ENCODE measurements at places on chromosomes 3 and 15.

- no peak for DNase-seq
Observed at GRCh38 chr3:112293368-112294321, at the start of gene SLC9C1. Gene SLC9C1, minus strand, starts transcription at chr3:112294216. Its CDS starts 7,425 bp downstream, at chr3:112286791.

DNA sequence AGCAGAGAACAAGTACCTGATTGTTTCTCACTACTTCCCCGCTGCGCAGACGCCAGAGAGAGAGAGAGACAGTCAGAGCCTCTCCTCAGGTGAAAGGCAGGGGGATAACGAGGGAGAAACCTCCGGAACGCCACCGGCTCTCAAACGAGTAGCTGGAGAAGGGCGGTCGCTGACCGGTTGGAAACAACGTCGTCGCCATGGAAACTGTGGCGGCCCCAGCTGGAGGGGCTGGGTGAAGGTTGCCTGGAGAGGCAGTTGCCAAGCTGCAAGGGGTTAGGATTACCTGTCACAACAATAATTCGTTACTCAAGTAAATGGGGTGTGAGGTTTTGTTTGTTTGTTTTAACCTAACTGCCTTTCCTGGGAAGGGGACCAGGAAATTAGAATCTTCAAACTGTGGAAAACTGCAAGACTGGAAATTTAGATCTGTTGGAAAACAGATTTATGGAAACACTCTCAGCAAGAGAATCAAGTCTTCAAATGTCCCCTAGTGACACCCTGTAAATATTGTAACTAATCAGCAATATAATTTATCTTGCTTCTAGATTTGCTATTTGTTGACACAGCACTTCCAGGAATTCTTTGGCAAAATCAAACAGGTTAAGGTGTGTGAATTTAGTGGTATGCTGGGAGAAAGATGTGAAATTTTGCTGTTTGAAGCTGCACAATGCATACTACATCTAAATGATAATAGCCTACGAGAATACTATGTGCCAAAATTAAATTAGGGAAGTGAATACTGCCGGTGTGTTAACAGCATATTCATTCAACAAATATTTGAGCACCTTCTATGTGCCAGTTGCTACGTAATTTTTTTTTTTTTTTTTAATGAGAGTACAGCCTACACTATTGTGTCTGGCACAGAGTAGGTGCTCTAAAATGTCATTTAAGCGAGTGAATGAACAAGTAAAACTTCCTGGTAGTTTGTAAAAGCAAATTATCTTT, at the start of gene DNAH12:
Gene DNAH12, minus strand, starts transcription at position 164 of the 945 bp plus-strand sequence. CDS start 1,474 bp downstream, outside the sequence.
- DNase-seq = no peak

DNA sequence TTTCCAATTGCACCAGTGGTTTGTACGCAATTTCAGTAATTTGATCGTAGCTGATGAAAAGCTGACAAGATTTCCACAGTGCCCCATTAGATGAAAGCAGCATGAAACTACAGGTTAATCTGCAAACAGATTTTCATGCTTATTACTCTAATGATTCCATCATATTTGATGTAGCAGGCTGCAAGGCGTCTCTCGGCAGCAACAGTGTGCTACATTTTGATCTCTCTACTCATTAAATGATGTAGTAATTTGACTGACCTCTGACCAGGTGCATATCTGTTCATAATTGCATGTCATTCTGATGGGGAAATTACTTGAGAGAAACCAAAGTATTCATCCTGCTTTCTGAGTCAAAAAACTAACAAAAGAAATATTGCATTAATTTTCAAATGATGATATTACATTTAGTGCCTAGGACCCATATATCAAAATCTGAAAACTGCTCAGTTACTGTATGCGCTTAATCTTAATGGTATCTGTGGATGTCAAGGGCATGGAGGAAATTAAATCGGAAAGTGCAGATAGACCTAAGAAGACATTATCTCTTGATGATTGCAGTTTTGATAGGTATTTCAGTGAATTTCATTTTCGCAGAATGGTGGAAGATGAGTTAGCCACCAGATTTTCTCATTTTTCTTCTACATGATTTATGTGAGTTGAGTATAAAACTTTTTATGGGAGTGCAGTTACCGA, 198.5 kb downstream of the RSRC1 start:
- no peak for DNase-seq

- DNase-seq = no peak
Observed at GRCh38 chr3:27930052-27930602, 208.0 kb upstream of the EOMES start.

- DNase-seq = no peak
Observed at GRCh38 chr3:82643948-82644347, 882.5 kb upstream of the GBE1 start.

DNA sequence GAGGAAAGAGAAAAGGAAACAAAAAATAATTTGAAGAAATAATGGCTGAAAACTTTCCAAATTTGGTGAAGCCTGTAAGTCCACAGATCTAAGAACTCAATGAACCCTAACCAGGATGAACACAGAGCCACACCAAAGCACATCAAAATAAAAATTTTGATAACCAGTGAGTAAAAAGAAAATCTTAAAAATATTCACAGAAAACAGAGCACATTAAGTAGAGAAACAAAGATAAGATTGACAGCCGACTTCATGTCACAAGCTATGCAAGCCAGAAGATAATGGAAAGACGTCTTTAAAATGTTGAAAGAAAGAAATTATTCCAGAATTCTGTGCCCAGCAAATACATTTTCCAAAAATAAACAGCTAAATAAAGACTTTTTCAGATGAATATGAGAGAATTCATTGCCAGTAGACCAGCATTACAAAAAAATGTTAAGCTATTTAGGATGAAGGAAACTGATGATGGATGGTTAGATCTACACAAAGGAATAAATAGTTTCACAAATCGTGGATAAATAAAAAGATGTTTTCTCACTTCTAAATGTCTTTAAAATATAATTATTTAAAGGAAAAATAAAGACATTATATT, 140.2 kb upstream of the SKOR1 start:
- DNase-seq = no peak

DNA sequence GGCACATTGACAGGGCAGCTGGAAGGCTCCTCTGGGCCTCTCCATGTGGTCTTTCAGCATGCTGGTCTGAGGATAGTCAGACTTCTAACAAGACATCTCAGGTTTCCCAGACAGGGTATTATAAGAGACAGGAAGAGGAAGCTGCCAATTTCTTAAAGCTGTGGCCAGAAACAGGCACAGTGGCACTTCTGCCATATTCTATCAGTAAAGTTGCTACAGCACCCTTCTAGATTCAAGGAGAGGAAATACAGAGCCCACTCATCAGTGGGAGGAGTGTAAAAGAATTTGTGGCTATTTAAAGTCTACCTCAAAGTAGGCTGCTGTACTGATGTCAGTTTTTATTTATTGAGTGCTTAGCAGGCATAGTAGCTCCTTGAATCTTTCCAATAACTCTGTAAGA, 55.5 kb downstream of the BTD start:
- no peak for DNase-seq

GRCh38 chr15:57816599-57816998, 110.1 kb downstream of the POLR2M start:
- DNase-seq = no peak

DNA sequence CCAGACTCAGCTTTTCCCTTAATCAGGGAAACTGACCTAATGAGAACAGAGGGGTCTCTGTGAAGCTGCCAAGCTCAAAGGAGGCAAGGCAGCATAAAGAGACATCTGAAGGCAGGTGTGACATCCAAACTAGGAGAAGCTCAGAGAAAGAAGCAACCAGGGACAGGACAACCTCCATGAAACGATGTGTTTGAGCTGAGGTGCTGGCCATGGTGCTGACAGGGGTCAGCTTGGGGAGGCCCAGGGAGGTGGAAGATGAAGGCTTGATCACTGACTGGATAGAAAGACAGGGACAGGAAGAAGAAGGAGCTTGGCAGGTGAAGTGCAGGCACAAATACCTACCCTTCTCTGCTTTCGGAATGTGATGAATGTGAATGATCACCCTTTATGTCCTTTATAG, 179.5 kb upstream of the NSMCE3 start:
- no peak for DNase-seq

DNA sequence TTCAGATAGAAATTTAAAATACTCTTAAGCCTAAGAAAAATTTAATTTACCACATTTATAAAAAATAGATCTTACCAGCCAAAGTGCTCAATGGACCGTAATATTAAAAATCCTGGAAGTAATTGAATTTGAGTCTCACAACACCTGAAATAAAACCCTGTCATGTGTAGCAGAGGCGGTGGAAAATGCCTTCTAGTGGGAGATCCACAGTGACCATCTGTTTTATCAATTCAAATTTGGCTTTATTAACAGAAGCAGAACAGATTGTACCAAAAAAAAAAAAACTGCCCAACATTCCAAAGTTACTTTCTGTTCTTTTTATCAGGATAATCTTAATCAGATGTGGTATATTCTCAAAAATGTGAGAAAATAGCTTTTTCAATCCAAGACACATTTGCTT, 71.7 kb downstream of the DMXL2 start:
- no peak for DNase-seq

DNA sequence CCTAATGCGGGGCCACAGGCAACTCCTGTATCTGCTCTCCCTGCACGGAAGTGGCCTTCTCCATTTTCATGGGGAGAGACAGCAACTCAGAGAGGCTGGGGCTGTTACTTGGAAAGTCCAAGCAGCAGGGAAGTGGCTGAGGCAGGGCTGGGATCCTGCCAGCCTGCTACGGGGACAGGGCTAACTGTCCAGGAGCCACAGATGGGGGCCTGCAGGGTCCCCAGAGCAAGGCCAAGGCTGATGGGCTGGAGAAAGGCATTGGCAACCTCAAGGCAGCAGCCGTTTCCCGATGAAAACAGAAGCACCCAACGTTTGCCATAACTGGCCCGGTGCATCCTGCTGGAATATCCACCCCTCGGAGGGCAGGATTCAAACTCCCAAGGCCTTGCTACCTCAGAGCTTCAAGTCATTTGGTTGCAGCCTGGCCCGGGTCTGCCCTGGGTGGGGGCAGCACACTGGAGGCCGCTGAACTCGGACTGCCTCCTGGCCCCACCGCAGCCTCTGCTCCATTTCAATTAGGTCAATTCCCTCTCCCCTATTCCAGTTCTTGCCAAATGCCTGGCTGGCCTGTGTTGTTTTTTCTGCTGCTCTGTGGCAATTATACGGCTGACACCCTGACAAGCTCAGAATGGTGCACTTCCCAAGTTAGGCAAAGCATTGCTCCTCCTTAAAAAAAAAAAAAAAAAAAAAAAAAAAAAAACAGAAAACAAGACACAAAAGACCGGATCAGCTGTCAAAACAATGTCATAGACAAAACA, 143.5 kb downstream of the NUP210 start:
- DNase-seq = no peak

GRCh38 chr15:80471881-80472280, 67.7 kb downstream of the ARNT2 start:
- DNase-seq = no peak

DNA sequence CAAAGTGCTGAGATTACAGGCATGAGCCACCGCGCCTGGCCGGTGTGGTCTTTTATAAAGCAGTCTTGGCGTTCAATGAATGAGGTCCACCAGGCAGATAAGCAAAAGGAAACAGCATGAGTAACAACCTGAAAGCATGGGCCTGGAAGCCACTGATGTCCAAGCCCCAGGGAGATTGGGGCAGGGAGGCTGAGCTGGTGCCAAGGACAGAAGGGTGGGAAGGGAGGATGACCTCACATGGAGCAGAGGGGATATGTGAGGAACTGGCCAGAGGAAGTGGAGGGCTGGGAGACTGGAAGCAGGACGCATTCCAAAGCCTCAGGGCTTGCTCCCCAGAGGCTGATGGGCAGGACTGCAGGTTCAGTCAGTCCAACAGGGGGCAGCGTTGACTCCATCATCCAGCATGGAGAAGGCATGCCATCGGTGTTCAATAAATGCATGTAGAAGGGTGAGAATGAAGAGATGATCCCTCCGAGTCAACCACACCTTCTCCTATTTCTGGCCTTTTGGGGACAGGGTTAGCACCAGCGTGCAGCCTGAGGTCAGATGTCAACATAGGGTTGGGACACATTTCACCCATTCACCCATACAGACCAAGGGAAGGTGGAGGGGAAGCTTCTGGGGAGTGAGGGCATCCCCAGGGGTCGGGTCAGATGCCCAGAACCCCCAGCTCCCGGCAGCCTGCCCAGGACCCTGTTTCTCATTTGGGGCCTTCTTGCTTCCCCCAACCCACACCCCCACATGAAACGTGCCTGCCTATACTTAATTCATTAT, 14.8 kb downstream of the MYL3 start:
- DNase-seq = no peak

GRCh38 chr3:22353126-22353525, 602.1 kb upstream of the ZNF385D start:
- DNase-seq = no peak
